Lung microvascular endothelial cell (primary cell): ENCODE measurements at places on chromosomes 2 and 18. TPM values are rescaled to one million over a fixed set of nuclear protein-coding genes. Genes with fewer than 3 reads are reported as not detected.

ABCG8 gene
- total RNA-seq: not detected in 2 replicates

GCG gene
- total RNA-seq: not detected in 2 replicates

SCG2 gene
- total RNA-seq: under 0.01 TPM in 1 of 2 replicates, not detected in the other

FBXO15 gene
- 0.20 and 0.22 TPM in 2 replicates for total RNA-seq

OR6B2 gene
- total RNA-seq: not detected in 2 replicates

IL18RAP gene
- total RNA-seq: not detected in 2 replicates

RFX8 gene
- total RNA-seq: 0.22 TPM in 1 of 2 replicates, not detected in the other

FAM237A gene
- total RNA-seq: not detected in 2 replicates

DNA sequence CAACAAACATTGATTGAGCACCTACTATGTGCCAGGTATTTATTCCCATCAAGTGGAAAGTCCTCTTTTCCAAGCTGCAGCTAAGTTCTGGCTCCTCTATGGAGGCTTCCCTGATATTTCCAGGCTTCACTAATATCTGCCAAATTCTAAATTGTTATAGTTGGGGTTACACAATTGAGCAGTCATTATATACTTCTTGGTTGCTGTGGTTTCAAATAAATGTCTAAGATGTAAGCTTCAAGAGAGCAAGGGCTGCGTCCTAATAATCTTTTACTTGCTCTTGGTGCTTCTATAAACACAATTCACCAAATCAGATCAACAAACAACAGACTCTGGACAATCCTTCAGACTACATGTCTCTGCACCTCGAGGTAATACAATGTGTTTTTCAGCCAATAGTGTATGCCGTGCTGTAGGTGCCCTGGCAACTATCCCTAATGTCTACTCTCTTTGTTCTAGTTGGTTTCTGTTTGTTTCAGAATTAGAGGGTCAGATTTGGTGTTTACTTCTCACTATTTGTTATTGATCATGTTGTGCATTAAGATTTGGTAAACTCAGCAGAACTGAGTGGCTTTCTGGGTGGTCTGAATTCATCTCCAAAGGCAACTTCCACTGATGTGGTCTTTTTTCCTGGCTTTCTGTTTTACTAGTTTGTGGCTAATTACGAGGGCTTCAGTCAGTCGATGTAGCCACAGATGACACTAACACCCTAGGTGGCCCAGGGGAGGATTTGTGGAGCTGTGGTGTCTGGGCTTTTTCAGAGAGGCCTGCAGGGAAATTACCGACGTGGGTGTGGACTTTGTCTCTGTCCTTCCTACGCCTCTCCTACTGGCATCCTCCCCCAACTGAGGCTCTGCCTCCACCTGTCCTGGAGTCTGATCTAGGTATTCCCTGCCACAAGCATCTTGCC lies 50.4 kb downstream of the CDCA7 start:
- no peak for DNase-seq

- DNase-seq: no peak
Observed at GRCh38 chr18:12779456-12779855, 76.6 kb downstream of the PSMG2 start.

GRCh38 chr2:62738981-62739936 lies 33.7 kb downstream of the EHBP1 start:
- peak; percentile 12 for DNase-seq

DNA sequence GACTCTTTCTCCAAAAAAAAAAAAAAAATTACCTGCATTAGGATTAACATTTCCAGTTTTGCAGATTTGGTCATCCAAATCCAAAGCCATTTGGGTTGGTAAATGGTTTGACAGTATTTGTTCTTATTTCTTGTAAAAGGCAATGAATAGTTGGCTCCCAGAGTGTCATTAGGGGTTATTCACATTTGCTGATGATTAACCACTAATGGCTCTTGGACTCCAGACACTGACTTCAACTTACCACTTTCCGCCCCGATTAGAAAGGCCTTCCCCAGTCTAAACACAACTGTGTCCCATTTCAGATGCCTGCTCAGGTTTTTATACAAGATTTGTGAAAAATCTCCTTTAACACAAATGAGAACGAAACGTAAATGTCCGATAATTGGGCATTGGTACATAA lies 9.6 kb upstream of the TGIF1 start:
- no peak for DNase-seq

DNA sequence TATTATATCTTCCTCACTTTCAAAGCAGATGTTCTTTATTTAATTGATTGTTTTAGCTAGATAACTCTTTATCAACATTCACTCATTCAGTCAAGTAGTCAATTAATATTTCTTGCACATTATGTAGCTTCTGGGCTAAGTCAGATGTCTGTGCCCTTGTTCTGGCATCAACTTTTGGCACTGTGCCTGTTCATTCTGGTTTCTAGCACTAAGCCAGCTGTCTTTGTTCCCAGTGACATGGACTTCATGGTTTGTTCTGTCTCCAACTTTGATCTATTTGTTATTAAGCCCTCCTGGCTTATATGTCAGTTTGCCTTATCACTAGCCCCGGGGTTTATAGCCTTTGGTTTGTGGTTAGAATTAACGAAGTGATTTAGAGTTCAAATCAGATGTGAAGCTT lies 247.9 kb upstream of the SYT4 start:
- DNase-seq: no peak

DNA sequence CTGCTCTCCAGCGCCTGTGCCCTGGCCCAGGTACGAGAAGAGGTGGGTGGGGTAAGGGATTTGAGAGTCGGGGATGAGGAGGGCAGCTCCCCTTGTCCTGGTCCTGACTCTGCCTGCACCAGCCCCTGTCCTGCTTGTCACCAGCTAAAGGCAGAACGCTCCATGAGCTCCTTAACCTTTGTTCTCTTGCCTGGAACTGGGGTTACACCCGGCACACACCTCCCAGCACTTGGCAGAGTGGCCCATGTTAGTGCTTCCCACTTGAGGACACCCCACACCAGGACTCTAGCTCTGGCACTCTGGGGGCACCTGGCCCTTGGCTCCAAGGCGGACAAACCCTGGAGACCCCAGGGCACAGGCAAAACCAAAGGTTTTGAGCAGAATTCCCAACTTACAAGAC lies 19.2 kb downstream of the ANO7 start:
- DNase-seq: no peak

GRCh38 chr2:109340381-109340780 lies 211.4 kb downstream of the SH3RF3 start:
- DNase-seq: no peak

DNA sequence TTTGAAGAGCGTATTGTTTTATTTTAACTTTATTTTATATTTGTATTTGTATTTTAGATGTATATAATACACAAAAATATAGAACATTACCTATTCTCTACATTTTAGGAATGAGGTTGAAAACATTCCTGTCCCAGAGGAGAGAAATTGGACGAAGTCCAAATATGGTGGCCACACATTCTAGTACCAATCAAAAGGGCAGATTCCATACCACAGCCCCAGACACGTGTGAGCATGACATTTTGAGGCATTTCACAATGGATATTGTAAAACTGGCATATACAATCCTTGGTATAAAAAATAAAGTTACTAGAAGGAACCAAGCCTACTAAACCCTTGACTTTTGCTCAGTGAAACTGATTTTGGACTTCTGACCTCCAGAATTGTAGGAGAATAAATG lies 50.6 kb downstream of the C2orf76 start:
- no peak for DNase-seq

- no peak for DNase-seq
Observed at GRCh38 chr18:59763541-59764136, 66.4 kb upstream of the CCBE1 start.

DNA sequence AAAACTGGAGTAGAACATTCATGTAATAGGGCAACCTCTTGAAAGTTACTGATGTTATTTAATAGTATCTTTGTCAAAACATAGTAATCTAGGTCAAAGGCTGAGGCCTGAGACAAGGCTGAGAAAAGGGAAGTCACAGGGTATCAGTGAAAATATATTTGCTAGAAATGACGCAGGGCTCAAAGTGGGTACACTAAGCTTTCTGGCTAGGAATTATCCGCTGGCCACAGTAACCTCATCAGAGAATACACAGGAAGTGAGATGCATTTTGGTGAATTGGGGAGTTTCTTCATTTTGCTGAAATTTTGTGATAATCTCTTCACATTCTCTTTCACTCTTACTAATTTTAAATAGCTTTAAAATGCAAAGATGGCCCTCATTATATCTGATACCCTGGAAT lies 206.8 kb downstream of the OTX1 start:
- DNase-seq: no peak

DNA sequence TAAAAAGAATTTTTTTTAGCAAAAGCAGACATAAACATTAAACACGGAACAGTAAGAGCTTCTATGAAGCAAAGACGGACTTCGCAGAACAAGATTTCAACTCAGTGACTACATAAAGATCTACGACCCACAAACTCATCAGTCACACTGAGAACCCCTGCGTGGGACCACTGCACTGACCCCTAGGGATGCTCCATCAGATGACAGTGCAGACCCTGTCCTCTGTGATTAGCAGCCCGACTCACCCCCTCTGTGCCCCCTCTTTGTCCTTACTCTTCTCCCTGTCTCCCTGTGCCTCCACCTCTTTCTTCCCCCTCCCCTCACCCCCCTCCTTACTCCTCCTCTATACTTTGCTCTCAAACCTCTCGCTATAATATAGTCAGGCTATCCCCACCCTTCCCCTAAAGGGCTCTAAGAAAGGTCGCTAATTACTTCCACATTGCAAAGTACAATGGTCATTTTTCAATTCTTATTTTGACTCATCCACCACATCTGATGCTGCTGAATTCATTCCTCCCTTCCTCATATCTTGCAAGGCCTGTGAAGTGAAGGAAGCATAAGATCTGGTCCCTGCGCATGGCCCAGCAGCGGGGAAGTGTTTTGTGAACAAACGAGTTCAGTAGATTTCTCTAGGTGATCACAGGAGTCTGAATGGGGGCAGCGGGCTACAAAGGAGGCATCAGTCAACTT lies 89.3 kb downstream of the CABYR start:
- DNase-seq: no peak

DNA sequence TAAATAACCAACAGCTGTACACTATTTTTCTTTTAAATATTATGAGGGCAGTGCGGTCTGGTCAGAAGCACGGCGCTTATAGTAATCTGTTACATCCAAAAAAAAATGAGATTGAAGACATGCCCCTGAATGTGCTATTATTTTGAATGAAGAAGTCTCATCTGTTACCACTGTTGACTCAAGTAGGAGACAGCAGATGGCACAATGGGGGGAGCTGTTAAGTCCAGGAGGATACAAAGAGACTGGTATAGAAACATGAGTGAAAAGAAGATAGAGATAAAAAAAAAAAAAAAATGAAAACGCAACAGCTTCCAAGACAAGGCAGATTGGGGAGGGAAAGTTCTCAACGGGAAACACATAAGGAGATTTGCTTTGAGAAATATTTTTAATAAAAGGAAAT lies 425.5 kb upstream of the PKDCC start:
- no peak for DNase-seq

DNA sequence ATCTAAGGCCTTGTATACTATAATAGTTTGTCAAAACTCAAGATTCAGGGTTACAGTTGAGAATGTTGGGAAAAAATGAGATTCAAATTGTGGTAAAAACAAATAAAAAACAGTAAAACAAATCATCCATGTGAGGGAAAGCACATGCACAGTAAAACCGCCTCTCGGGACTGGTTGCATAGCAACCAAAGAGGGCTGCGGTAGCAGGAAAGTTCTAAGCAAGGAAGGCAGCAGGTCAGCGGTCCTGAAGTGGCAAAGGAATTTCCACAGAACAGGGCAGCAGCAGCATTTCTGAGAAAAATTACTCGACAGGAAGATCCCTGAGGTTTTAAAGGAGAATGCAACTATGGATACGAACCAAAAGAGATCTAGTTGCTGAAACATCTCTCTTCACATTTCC lies 93.7 kb downstream of the DYNAP start:
- DNase-seq: peak; percentile 21

DNA sequence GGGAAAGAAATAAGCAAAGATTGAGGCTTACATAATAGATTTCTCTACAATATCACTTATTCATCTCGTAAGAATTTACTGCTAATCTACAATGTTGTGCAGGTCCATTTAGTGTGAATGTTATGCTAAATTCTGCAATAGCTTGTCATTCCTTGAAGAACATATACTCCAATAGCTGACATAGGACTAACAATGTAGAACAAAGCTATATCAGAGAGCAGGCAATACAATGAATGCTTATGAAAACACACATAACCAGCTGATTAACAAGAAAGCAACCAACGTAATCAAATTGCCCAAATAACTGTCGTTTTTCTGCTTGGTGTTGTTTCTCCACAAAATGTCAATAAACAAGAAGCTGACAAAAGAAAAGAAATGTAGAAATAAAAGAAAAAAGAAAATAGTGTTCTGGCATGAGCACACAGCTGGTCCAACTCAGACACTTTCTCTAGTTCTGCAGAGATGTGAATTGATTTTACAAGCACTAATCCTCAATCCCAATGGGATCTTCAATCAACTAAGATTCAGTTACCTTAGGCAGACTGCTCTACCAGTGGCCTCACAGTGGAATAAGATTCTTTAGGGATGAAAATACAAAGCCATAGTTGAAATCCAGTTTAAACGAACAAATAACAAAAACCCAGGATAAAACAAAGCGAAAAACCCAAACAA lies 1024.7 kb upstream of the PIK3C3 start:
- no peak for DNase-seq

DNA sequence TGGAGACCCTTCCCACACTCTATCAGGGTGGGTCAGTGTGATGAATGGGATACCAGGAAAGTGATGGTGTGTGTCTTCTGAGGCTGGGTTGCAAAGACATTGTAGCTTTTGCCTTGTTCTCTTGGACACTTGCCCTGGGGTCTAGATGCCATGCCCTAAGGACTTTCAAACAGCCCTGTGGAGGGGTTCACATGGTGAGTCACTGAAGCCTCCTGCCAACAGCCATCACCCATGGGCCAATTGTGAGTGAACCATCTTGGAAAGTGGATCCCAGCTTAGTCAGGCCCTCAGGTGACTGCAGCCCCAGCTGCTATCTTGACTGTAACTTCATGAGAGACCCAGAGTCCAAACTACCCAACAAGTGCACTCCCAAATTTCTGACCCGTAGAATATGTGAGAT lies 25.8 kb upstream of the IGFBP5 start:
- no peak for DNase-seq
